ENCODE measurements at places on chromosomes 12 and 14.

- no peak for DNase-seq
Observed at GRCh38 chr12:78483767-78484315, 380.7 kb upstream of the SYT1 start.

DNA sequence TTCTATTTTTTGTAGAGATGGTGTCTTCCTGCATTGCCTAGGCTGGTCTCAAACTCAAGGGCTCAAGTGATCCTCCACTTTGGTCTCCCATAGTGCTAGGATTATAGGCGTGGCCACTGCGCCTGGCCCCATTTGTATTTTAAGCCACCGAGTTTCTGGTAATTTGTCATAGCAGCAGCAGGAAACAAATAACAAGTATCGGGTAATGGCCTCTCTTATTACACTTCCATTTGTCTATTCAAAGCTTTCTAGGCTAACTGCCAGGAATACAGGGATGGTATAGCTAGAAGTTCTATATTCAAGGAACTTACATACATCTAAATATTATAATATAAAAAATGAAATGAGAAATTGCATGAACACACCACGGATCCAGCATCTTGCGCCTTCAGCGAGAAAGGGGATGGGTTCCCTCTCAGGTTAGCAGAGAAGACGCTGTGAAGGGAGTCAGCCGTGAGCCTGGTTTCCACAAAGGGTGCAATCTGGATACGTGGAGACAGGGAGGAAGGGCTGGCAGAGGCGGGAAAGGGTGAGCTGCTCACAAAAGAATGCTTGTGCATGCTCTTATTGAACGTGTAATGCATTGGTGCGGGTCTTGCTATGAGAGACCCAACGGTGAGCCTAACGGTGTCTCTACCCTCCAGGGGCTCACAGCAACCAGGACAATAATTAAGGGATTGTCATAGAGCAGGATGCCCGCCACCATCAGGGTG lies 9.5 kb downstream of the BDKRB1 start:
- DNase-seq = no peak

DNA sequence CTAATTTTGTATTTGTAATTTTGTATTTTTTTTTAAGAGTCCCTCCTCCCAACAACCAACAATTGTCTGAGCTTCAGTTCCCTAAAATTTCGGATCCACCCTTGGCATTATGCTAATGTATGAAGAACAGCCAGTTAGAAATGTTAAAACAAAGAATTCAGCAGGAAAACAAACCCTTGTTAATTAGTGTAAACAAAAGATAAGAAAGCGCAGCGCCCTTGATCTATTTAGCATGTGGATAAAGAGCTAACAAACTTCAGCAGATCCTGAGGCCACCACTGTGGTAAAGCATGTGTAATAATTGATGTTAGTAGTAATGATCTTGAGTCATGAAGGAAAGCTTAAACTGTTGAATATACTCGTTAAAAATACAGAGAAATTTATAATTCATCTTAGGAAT lies 199.8 kb downstream of the TMX1 start:
- no peak for DNase-seq

DNA sequence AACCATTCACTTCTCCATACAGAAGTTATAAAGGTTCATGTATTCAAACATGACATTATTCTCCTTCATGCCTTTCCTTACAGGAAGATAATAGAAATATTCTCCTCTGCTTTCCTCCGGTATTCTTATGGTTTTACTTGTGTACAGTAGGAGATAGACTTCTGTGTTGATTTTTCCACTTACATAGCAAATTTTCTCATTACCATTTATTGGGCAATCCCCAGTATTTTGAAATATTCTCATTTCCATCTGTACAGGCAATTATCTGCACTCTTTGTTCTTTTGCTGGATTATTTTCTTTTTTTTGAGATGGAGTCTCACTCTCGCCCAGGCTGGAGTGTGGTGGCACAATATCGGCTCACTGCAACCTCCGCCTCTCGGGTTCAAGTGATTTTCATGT lies 11.0 kb downstream of the PXMP2 start:
- no peak for DNase-seq

DNA sequence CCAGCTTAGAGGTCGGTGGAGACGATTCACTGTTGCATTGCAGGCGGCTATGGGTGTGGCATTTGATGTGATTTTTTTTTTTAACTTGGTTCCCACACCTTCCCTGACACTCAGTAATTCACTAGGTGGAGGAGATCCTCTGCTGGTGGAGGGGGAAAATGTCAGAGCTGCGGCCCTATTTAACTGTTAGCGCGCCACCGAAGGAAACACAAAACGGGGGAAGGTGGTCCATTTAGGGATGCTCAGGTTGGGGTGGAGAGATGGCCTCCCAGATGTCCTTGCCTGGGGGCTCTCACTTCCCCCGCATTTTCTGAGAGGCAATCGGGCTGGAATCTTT lies 4.3 kb upstream of the HOXC12 start:
- no peak for DNase-seq

DNA sequence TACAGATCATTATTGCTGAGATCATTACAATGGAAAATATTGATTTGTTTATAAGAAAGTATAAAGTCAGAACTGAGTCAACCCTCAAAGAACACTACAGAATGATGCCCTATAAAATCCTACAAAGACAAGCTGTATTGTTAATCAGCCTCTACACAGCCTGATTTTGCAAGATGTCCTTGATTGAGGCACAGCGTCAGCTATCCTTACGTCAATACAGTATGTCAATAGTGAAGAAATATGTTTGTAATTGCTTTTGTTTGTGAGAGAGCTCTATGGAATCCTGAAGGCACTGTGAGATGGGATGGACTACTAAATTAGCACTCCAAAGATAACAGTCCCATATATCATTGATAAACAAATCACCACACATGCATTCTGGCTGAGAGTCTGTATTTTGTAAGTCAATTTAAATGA lies 70.7 kb downstream of the RASSF9 start:
- DNase-seq = no peak

- DNase-seq = no peak
Observed at GRCh38 chr12:114767906-114768722, 84.1 kb upstream of the TBX3 start.

DNA sequence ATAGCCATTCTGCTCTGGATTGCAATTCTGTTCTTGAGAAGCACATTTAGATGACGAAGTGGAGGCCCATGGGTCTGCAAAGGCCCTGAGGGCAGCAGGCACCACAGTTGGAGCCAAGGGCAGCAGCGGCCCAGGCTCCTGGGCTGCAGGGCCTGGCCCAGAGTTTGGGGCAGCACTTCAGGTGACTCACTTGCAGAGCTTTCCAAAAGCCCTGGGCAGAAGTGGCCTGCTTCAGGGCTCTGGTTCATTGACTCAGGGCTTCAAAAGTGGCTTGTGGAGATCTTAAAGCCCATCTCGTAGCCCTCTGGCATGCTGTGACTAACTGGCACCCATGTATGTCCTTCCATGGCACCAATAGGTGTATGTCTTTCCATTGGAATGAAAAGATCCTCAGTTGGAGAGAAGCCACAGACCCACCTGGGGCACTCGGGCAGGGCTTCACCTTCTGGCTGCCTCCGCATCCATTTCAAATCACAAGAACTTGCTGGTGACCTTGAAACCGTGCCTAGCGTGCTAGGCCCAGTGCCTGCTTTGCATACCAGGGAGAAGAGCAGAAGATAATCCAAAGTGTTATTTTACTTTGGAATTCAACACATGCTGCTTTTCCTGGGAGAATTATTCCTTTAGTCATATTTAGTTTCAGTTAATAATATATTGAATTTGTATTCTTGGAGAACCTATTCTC lies 106.7 kb downstream of the PRMT8 start:
- no peak for DNase-seq

DNA sequence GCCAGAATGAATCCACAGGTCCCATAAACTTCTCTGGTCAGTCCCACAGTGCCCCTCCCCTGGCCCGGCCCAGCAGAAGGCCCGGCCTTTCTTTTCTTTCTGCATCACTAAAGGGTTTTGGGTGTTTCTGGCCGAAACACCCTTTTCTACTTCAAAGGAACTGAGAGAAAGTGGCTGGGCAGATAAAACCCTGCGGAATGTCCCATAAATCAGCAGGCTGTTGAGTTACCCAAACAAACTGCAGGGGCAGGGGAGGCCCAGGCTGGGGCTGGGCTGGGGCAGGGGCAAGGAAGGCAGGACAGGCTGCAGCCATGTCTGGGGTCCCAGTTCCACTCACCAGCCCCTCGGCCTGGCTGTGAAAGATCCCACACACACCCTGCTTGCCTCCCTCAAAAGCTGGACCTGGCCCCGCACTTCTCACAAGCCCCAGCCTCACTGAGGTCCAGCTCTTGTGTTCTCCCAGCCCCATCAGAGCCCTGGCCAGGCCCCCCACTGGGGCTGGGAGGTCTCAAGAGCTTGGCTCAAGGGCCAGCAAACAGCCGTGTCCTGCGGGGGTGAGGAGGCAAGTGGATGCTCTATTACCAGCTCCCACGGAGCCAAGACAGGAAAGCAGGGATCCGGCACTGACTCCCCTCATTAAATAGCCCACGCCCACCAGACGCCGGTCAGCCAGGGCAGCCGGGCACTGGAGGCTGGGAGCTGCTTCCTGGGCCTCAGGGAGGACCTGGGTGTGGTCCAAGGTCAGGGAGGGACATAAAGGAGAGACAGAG lies 41.9 kb downstream of the CCNK start:
- DNase-seq = no peak

GRCh38 chr14:100867631-100868315 lies 35.7 kb downstream of the RTL1 start:
- no peak for DNase-seq

DNA sequence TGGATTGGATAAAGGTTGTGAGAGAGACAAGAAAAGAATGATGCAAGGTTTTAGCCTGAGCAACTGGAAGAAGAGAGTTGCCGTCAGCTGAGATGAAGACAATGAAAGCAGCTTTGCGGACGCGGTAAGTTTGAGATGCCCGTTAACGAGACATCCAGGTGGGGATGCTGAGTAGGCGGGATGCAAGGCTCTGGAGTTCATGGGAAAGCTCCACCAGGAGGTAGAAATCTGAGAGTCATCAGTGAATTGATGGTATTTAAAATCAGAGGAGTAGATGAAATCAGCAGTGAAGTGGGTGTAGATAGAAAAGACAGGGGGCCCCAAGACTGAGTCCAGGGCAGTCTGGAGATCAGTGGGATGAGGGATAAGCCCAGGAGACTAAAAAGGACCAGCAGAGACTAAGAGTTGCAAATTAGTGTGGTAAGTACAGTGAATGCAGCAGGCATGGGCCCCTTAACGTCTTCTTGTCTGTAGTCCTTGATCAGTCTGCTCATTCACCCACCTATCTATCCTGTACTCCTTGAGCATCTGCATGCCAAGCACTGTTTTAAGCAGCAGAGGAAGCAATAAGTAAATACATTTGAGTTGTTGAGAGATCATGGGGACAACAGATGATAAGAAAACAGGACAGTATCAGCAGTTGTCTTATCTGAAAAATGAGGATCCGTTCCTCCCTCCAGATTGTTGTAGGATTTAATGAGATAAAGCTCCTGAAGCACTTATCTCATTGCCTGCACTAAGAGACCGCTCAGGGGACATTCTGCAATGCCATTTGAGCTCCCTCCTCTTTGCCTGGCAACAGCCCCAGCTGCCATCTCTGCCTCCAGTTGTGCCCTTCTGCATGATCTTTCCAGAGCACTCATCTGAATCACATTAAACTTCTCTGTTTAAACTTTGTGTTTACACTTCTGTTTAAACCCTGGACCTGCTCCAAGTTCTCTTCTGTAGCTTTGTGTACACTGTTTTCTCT lies 91.5 kb downstream of the APAF1 start:
- no peak for DNase-seq

DNA sequence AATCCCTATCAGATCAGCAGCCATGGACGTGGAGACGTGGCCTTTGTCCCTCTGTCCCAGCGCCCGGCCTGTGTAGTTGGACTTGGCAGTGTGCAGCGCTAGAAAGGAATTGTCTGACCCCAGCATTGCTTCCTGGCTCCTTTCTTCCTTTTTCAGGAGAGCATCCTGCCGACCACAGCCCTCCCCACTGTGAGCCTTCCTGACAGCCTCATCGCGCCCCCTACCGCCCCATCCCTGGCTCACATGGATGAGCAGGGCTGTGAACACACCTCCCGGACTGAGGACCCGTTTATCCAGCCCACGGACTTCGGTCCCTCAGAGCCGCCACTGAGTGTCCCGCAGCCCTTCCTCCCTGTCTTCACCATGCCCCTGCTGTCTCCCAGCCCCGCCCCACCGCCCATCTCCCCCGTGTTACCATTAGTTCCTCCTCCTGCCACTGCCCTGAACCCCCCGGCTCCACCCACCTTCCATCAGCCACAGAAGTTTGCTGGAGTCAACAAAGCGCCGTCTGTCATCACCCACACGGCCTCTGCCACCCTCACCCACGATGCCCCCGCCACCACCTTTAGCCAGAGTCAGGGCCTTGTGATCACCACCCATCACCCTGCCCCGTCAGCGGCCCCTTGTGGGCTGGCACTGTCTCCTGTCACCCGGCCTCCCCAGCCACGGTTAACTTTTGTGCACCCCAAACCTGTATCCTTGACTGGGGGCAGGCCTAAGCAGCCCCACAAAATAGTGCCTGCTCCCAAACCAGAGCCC lies 40.6 kb downstream of the IL31 start:
- no peak for DNase-seq

- no peak for DNase-seq
Observed at GRCh38 chr12:123971770-123972456, 718 bp downstream of the CCDC92 start.

DNA sequence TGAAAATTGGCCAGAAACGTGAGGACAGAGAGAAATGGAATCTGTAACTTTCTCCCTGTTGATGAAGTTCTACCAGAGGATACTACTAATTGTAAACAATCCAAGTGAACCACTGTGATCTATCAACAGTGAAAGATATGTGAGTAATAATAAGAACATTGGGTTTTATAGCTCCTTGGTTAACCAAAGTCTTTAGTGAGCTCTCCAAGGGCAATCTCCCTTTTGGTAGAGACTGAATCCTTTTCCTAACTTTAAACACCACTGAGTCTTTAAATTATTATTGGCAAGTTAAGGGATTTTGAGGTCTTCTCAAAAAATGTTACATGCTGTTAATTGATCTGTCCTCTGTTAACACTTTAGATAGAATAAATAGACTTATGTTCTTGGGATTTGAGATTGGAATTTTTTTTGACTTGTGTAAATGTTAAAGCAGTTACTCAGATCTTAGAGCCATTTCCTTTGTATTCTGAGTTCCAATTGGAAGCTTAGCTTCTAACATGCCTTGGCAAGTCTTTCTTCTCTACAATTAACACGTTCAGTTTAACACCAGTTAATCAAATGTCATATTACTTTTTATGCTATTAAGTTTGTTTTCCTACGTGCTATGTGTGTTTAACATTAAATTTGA lies 338.2 kb upstream of the DDHD1 start:
- peak; percentile 36 for DNase-seq

- DNase-seq = no peak
Observed at GRCh38 chr12:124909831-124910560, 4.5 kb downstream of the UBC start.

- no peak for DNase-seq
Observed at GRCh38 chr12:57479376-57480115, at the start of gene ARHGAP9. Gene ARHGAP9, minus strand, starts transcription at chr12:57479866. Its CDS starts 460 bp downstream, at chr12:57479406.

DNA sequence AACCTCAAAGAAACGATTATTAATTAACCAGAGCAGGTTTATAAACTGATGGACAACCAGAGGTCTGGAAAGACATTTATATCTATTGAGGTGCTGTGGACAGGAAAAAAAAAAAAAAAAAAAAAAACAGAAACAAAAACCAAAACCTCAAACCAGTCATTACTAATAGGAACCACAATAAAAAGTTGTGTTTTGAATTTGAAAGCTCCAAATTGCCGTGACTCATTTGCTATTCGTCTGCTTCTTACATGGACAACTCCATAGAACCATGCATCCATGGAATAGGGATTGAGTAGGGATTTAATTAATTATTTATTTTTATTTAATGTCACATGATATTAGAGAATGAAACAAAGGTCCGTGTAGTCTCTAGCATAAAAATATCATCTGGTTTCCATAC lies 134.1 kb upstream of the SSTR1 start:
- no peak for DNase-seq

GRCh38 chr14:105148604-105149145 lies 19.9 kb downstream of the JAG2 start:
- DNase-seq = no peak
